Activated CD4-positive, alpha-beta T cell treated with anti-CD3 and anti-CD28 coated beads for 36 hours (primary cell): ENCODE measurements at places on chromosomes 4 and X. TPM values are rescaled to one million over a fixed set of nuclear protein-coding genes. Genes with fewer than 3 reads are reported as not detected.

VCX2 gene
- not detected for total RNA-seq

LRBA gene
- 59.2 TPM for total RNA-seq

MAGEA8 gene
- total RNA-seq: not detected

DNA sequence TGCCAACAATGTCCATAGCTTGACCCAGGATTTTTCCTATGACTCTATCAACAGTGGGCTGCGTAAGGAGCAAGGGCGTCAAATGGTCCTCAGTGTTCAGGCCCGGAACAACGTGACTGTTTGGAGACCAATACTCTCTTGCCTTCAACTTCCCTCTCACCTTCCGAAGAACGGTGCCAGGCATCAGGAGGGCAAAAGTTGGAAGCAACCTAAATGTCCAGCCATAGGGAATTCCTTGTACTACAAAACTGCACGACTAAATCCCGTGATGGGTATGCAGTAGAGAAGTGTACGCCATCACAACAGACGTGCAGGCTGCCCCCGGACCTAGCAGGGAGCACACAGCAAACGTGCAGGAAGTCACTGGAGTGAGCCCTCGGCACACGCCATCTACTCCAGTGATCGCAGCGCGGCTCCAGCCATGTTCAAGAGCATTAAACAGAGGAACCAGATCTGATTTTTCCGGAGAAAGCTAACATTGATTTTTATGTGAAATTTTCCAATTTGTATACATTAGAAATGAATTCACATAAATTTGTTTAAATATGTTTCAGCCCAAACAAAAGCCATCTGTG lies 79.0 kb downstream of the JAKMIP1 start:
- DNase-seq: no peak

GRCh38 chrX:68588602-68589371 lies 58.7 kb upstream of the STARD8 start:
- no peak for DNase-seq

GRCh38 chrX:42930951-42931350 lies 153.0 kb upstream of the PPP1R2C start:
- no peak for DNase-seq

DNA sequence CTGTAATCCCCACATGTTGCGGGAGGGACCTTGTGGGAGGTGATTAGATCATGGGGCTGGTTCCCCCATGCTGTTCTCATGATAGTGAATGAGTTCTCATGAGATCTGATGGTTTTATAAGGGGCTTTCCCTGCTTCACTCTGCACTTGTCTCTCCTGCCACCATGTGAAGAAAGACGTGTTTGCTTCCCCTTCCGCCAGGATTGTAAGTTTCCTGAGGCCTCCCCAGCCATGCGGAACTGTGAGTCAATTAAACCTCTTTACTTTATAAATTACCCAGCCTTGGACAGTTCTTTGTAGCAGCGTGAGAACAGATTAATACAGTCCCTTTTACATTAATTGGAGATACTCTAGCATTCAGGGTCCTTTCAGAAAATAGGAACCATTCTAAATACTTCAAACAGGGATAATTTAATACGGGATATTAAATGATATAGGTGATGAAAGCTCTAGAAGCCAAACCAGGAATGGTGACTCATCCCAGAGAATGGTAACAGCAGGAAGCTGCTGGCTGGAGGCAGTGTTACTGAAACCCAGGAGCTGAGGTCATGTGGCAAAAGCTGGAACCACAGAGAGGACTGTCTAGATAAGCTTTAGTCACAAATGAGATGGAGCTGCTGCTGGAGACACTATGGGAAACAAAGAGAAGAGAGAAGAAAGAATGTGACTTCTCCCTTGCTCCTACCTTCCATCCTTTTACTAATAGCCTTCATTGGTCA lies 57.3 kb downstream of the GSTCD start:
- DNase-seq: no peak

- DNase-seq: no peak
These were observed 20.7 kb upstream of the BCLAF3 start for GRCh38 chrX:20011608-20012007.

GRCh38 chr4:2217726-2218125 lies 24.2 kb downstream of the HAUS3 start:
- no peak for DNase-seq
